ENCODE measurements at places on chromosomes 2 and 18.

GRCh38 chr2:41151746-41152145, 699.9 kb upstream of the SLC8A1 start:
- DNase-seq = no peak

GRCh38 chr2:62175728-62176127, 20.2 kb upstream of the B3GNT2 start:
- no peak for DNase-seq

DNA sequence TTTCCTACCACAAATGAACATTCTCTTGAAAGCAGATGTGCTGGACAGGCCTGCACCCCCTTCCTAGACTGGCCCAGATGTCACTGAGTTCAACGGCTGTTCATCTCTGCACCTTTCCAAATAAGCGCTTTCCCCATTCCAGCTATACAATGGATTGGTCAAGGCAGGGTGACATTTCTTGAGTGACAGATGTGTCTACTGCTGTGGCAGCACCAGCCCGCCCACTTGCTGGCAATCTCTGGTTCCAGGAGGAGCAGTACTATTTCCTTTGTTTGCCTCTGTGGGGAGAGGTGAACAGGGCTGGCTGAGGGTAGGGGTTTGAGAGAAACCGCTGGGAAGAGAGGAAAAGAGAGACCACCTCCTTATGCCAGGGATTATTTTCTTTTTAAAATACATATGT, 269.5 kb upstream of the POU3F3 start:
- no peak for DNase-seq

GRCh38 chr2:235500761-235501672, 7.2 kb downstream of the AGAP1 start:
- DNase-seq = no peak

DNA sequence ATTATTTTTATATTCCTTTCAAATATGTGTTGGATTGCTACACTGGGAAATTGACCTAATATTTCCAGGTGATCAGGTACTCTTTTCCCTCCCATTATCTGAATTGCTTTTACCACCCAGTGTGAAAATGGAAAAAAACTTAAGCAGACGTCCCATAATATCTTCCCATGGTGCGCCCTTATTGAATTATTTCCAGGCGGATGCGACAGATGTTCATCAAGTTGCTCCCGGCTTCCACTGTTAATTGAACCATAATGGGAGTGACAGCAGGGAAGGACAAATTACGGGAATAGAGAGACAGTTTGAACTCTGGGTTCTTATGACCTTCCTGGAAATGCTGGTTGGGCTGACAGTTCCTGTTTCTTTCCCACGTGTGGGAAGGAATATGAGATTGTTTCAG, 93.3 kb downstream of the THSD7B start:
- no peak for DNase-seq

DNA sequence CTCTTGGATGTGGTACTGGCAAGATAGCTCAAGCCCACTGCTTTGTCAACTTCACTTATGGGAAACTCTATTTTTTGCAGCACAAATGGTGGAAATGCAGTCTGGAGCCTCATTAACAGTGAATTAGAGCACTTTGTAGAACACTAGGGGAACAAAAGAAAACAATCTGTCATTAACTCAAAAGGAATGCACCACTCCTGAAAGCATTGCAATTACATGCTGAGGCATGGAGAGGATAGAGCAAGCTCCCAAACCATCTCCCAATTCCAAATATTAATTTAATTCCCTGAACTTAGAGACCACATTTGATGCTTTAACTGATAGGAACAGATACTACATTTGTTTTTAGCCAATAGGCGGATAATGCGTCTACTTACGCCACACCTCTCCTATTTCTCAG, 32.8 kb upstream of the TANC1 start:
- DNase-seq = peak; percentile 1

GRCh38 chr2:105365206-105365605, 27.9 kb downstream of the C2orf49 start:
- no peak for DNase-seq

- DNase-seq = no peak
Observed at GRCh38 chr2:148503516-148503915, 141.0 kb upstream of the EPC2 start.

- DNase-seq = no peak
Observed at GRCh38 chr2:8259841-8260178, 422.0 kb upstream of the ID2 start.

DNA sequence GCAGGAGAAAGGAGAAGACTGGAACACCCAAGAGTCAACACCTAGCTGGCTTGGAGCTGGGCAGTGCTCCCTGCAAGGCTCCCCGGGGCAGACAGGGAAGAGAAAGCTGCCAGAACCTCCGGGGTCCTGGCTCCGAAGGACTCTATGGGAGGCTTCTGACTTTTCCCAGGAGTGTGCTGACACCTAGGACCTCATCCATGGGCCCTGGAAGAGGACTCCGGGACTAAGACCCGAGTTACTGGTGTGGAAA, 37.8 kb upstream of the ATP6V1B1 start:
- DNase-seq = no peak

DNA sequence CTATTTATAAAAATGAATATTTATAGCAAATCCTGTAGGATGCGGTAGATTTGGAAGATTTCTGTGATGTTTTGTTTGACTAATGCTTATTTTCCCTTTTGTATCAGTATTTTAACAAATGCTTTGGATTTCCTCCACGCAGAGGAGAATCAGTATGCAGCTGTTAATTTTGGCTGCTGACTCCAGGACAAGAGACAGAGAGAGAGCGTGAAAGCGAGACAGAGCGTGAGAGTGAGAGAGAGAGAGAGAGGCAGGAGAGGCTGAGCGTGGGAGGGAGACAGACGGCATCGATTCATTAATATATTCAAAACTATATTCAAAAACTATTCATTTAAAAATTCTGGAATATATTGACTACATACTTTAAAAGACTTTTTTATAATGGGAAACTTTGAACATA, 62.5 kb downstream of the RRM2 start:
- DNase-seq = no peak

DNA sequence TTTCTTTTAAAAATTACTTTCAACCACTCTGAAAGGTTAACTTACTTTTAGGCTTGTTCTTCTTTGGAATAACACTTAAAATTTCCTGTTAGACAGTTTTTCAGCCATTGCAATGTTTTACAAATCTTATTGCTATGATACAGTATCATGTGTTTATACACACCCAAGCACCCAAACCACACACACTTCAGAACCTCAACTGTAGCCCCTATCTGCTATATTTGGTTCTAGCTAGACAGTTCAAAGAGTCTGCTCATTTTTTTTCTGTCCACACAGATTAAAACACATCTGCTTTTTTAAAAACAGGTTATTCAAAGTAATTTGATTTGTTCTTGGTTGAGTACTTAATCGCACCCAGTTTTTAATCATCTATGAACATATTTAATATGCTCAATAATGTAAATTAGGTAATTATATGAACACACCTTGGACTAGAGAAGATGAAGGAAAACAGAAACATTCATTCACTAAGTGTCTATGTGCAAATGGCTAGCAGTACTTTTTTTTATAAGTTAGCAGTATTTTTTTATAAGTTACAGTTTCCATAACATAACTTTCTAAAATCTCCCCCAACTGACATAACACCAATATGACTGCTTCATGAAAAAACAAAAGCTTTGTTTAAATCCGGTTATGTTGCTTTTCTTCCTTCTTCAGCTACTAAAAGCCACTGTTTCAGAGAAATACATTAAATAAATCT, 17.6 kb downstream of the FBXO11 start:
- DNase-seq = no peak

DNA sequence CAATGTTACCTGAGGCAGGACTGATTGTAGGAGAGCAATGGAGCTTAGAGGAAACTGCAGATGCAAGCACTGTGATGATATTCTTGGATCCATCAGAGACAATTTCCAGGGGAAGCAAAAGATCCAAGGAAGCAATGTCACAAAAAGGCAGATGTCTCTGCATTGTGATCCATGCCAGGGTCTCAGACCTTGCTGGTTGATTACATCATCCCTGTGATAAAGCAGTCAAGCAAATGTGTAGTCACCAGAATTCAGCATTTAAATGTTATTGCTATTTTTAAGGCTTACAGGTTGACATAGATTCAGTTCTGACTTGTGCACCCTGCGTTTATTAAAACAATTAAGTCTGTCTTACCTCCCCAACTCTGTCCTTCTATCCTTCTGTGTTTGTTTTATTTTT, 56.8 kb upstream of the CCDC85A start:
- DNase-seq = no peak
